GM12865 (cell line): ENCODE measurements at places on chromosomes 12 and 14.

DNA sequence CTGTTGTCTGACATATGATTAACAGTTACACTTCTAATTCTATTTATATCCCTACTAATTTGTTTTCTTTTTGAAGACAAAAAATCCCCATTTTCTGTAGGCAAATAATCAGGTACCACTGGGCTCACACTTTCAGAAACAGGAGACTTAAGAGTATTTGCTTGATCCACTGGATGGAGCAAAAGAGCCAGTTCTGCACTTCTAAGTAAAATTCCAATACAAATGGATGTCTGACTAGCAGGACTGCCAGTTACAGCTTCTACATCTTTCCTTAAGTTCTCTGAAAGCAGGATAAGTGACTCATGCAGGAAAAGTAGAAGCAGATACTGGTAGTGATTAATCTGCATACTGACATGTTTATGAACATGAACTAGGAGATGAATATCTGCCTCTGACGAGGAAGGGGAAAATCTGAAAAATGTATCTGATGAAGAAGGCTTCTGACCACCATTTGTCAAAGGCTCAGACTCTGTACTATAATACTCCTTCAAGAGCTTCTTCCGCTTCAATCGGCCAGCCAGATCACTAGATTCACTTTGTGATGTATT is 73.8 kb upstream of the ANKS1B start:
- DNase-seq: peak; percentile 42

- DNase-seq: no peak
Observed at GRCh38 chr12:121277374-121277759, 19.1 kb downstream of the CAMKK2 start.

DNA sequence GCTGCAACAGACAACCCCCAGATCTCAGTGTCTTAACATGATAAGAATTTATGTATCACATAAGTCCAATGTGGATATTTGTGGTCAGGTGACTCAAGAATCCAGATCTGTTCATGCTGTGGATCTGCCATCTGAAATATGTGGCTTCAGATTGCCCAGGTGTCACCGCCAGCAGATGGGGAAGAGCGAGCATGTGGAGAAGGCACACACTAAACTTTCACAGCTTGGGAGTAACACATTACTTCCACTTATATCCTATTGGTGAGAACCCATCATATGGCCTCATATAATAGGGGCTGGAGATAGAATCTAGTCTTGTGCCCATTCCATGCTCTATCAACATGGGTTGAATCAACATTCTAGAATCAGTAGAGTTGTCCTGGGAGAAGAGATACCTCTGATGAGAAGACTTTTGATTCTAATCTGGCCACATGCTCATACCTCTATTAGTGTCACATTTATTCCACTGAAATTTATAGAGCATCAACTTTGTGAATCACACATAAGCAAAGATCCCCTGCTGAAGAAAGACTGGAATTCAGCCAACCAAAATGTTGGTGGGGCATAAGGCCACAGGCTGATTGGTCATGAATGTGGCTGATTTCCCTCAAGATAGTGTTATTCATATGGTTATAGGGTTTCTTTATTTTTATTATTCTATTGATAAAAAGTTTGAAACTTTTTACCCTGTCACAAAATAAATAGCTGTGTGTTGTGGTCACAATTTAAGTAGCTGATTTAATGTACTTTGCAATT is 6.0 kb upstream of the CALCOCO1 start:
- DNase-seq: no peak

GRCh38 chr12:113889891-113890581 is 76.1 kb downstream of the RBM19 start:
- DNase-seq: no peak

DNA sequence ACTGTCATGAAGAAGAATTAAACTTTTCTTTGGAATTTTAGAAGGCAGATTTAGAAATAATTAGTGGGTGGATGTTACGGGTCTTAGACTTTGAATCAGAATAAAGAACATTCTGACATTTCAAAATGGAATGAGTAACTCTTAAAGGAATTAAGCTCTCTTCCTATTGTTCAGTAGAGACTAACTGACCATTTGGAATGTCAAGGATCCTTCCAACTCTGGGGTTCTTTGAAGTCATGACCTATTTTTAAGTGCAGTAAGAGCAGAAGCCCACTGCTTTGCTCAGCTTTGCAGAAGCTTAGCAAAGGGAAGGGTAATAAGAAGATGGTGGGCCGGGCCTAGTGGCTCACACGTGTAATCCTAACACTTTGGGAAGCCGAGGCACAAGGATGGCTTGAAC is 4.0 kb downstream of the CHURC1 start:
- no peak for DNase-seq

- no peak for DNase-seq
Observed at GRCh38 chr14:66383771-66384170, 102.4 kb upstream of the CCDC196 start.

GRCh38 chr12:45227316-45228067 is 11.6 kb downstream of the ANO6 start:
- no peak for DNase-seq

GRCh38 chr12:26621932-26622331 is 211.1 kb downstream of the ITPR2 start:
- DNase-seq: no peak
